Stimulated activated CD4-positive, alpha-beta T cell treated with anti-CD3 and anti-CD28 coated beads, TNF-alpha, amount 100 ng/mL, for 48 hours (primary cell): ENCODE measurements at places on chromosomes 1 and 21.

DNA sequence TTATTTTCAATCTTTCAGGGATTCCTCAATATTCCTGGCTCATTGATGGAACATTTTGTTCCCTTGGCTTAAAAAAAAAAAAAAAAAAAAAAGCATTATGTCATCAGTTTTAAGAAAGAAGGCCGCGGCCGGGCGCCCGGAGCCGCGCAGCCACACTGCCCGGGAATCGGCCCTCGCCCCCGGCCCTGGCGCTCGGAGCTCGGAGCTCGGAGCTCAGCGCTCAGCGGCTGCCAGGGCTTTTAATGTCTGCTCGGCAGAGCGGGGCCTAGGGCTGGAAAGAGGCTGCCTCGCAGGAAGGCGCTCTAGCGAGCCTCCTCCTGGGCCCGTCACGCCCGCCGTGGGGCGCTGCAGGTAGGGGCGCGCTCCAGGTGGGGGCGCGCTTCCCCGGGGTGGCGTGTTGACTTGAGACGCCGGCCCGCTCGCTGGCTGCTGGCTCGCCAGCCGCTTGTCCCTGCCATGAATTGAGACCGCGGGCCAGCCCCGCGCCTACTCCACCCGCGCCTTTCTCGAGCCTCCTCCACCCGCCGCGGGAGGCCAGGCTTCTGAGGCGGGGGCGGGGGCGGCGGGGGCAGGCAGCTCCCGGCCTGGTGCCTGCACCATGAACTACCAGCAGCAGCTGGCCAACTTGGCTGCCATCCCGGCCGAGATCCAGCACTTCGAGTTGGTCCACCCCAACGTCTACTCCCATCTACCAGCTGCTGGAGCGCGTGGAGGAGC lies 5.4 kb upstream of the TDRD5 start:
- DNase-seq, result no peak

DNA sequence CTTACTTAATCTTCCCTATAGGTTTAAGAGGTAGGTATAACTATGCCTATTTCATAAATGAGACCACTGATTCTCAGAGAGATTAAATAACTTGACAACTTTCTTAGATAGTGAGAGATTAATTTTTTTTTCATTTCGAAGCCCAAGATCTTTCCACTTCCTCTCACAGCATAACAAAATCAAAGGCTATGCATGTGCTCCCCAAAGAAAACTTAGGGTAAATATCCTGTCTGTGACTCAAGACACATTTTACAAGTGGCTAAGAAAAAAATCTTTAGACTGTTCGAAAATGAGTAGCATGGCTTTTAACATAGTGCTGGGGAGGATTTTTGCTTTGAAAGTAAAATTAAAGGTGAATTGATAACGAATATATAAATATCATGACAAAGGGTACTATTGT lies 8.2 kb upstream of the C1orf141 start:
- DNase-seq, result no peak

DNA sequence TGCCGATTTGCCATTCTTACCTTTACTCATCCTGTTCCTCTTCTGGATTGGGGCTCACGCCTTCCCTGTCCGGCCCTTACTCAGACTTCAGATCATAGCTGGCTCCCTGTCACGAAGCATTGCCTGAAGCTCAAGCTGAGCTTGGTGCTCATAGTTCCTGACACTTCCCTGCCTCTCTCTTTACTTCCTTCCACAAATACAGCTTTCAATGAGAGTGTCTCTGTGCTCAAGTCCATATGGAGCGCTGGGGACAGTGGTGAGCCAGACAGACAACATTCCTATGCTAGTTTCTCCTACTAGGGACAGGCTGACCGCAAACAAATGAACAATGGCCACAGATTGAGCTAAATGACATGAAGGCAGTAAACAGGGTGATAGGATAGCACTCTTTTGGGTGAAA lies 38.1 kb downstream of the HHAT start:
- no peak for DNase-seq

- no peak for DNase-seq
Observed at GRCh38 chr21:29166323-29166722, 35.9 kb downstream of the MAP3K7CL start.

DNA sequence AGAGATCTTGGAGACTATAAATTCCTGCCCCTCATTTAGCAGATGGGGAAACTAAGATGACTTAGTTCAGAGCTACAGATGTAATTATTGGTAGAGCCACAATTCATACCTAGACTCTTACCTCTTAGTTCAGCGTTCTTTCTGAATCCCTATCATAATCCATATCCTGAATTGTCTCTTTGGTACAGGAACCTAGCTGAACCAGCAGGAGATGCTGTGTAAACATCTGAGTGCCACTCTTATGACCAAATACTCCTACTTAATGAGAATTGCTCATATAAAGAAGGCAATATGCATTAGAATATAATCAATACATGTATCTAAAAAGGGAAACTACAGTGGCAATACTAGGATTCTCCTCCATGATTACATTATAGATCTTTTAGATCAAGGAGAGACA lies 459.0 kb downstream of the SIPA1L2 start:
- no peak for DNase-seq

- no peak for DNase-seq
Observed at GRCh38 chr1:85330214-85330631, 53.8 kb upstream of the BCL10 start.

DNA sequence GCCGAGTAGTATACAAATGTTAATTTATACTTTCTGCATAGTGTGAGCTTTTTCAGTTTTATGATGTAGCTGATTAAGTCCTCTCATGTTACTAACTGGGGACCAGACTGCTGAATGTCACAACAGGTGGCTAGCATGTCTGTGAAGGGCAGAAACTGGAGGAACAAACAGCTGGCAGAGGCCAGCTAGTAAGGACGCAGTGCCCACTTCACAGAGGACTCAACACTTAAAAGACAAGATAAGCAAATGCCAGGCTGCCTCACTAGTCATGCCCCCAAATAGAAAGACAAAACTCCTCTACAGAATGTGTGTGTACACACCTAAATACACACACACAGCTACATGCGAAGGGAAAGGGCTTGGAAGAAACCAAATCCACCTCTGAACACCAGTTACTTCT lies 73.8 kb upstream of the ZNF678 start:
- DNase-seq, result no peak

GRCh38 chr1:190478149-190479049 lies 735 bp upstream of the BRINP3 start:
- DNase-seq, result no peak

- DNase-seq, result no peak
Observed at GRCh38 chr1:197468543-197469175, 200.6 kb downstream of the CRB1 start.

GRCh38 chr1:214380986-214381695 lies 100.2 kb downstream of the SMYD2 start:
- no peak for DNase-seq
